ENCODE measurements at places on chromosomes 12 and 14.

DNA sequence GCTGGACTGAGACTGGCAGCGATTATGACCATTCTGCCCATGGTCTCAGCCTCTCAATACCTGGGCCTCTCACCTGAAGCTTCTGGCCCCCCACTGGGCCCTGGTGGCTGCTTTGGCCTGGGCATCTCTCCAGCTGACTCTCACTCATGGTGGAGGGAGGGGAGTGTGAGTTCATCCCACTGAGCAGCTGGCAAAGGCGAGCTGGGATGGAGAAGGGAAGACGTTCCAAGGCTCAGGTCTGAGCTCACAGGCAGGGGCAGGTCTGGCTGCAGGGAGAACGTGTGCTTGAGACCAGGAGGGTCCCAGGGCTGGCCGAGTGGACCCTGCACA lies 103.5 kb downstream of the TMEM121 start:
- no peaks in the 10 kb centered on the region for H3K36me3 ChIP-seq
- DNase-seq, result no peak
- no peak overlapping the region for H3K27ac ChIP-seq
- H3K27me3 ChIP-seq, result no peaks in the 10 kb centered on the region
- peaks cover 4% of the 10 kb centered on the region for H3K4me1 ChIP-seq
- H3K4me3 ChIP-seq, result no peak overlapping the region

- no peak overlapping the region for H3K4me3 ChIP-seq
- no peaks in the 10 kb centered on the region for H3K4me1 ChIP-seq
- H3K36me3 ChIP-seq, result no peaks in the 10 kb centered on the region
- DNase-seq, result no peak
These were observed 9.5 kb downstream of the PHETA1 start for GRCh38 chr12:111359231-111359913.

- H3K4me1 ChIP-seq, result no peaks in the 10 kb centered on the region
- H3K27me3 ChIP-seq, result no peaks in the 10 kb centered on the region
- no peak overlapping the region for H3K4me3 ChIP-seq
- no peak overlapping the region for H3K27ac ChIP-seq
- no peaks in the 10 kb centered on the region for H3K36me3 ChIP-seq
- no peak for DNase-seq
These were observed 162.2 kb downstream of the DIO2 start for GRCh38 chr14:80049055-80049454.

- no peak overlapping the region for H3K27ac ChIP-seq
- DNase-seq, result no peak
- no peaks in the 10 kb centered on the region for H3K4me1 ChIP-seq
- no peak overlapping the region for H3K4me3 ChIP-seq
- no peaks in the 10 kb centered on the region for H3K27me3 ChIP-seq
These were observed 59.4 kb upstream of the VSX2 start for GRCh38 chr14:74179856-74180255.
